ENCODE measurements at places on chromosomes 13 and 19.
A peak's percentile ranks its signal among the peaks of the same experiment; 100 is the strongest.

DNA sequence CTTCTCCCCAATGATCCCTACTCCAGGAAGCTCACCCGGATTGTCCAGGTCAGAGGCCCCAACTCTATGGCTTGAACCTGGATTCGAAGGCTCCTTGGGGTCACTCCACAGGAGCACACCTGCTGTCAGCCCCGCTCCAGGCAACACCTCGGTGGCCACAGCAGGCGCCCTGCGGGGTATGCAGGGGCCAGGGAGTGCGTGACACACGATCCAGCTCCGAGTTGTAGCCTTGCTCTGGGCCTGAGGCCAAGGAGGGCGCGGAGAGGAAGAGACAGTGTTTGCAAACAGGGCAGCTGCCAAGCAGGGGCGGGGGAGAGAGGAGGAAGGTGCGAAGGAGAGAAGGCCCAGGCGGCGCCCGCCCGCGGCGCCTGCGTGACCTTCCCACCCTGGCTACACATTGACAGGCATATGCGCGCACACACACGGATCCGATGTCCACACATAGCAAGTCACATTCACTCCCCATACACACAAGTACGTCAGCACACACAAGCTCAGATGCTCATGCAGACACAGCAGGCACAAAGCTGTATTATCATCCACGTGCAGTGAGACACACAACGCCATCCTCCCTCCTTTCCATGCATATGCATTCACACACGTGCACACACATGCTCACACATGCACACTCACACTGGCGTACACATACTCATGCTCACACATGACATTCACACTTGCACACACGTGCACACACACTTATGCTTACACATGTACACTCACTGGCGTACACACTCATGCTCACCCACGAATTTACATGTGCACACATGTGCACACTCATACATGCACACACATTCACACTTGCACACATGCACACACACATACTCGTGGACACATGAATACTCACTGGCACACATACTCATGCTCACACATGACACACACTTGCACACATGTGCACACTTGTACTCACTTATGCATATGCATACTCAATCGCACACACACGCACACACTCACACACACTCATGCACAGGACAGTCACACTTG lies 10.4 kb downstream of the SBK2 start:
- no peak for DNase-seq

- no peak for DNase-seq
Observed at GRCh38 chr13:36979361-36980050, 19.6 kb downstream of the ALG5 start.

DNA sequence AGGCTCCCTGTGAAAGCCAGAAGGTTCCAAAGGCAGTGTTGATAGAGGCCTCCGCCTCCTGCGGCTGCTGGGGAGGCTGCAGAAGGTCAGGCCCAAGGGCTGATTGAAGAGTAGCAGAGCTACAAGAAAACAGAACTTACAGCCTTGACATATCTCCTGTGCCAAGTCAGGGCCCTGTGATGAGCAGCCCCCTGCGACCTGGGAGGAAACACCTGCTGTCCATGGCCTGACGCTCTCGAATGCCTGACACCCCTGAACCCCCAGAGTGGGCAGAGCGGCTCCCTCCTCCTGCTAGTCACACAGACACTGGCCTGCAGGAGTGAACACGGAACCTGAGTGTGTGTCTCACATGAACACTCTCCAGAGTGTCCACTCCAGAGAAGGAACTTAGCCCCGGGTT lies 38.2 kb upstream of the TUBGCP3 start:
- DNase-seq: no peak

GRCh38 chr13:93786846-93787489 lies 560.4 kb downstream of the GPC6 start:
- no peak for DNase-seq

GRCh38 chr19:2423915-2424685 lies 3.3 kb downstream of the TIMM13 start:
- no peak for DNase-seq

DNA sequence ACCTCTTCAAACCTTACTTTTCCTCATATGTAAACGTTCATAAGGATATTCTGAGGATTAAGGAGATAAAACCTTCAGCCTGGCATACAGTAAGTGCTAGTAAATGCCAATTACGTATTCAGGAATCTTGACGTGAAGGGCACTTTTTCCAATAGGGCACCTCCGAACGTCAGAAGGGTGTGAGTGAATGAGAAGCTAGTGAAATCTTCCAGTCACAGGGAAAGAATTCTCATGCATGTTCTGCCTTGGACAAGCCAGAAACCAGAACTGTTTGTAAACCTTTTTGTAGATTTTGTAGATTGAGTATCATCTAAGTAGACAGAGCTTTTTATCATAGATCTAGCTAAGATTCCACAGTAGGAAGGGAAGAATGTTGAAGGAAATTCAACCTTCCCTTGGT lies 16.5 kb downstream of the DGKH start:
- DNase-seq: no peak

GRCh38 chr19:18596752-18597157 lies 8.2 kb downstream of the REX1BD start:
- DNase-seq: no peak

GRCh38 chr13:98942485-98942884 lies 35.4 kb downstream of the DOCK9 start:
- DNase-seq: no peak

- peak; percentile 25 for DNase-seq
Observed at GRCh38 chr19:22882797-22883196, 50.7 kb downstream of the ZNF723 start.

DNA sequence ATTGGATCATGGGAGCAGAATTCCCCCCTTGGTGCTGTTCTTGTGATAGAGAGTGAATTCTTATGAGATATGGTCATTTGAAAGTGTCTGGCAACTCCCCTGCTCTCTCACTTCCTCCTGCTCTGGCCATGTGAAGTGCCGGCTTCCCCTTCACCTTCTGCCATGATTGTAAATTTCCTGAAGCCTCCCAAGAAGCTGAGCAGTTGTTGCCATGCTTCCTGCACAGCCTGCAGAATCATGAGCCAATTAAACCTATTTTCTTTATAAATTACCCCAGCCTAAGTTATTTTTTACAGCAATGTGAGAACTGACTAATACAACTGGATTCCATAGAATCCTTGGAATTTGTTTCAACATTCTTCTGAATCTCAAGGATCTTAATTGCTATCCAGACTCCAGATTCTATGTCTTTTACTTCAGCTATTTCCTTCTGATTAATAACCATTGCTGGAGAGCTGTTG lies 328.1 kb downstream of the SLITRK5 start:
- DNase-seq: no peak

GRCh38 chr13:75825161-75825560 lies 189.0 kb downstream of the LMO7 start:
- no peak for DNase-seq

DNA sequence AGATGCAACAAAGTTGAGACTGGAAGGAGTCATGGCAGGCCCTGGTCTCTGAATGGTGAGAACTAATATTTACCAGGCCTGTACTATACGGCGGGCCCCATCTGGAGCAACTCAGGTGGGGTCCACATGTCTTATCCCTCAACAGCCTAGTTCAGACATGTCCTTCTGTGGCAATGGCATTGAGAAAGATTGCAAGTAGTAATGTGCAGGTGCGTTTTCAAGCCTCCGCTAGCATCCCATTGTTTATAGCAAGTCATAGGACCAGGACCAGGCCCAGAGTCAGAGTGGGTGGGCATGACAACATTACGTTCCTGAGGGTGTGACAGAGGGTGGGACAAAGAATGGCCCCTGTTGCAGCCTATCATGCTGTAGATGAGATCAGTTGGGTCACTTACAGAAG lies 541.1 kb downstream of the EFNB2 start:
- DNase-seq: no peak

DNA sequence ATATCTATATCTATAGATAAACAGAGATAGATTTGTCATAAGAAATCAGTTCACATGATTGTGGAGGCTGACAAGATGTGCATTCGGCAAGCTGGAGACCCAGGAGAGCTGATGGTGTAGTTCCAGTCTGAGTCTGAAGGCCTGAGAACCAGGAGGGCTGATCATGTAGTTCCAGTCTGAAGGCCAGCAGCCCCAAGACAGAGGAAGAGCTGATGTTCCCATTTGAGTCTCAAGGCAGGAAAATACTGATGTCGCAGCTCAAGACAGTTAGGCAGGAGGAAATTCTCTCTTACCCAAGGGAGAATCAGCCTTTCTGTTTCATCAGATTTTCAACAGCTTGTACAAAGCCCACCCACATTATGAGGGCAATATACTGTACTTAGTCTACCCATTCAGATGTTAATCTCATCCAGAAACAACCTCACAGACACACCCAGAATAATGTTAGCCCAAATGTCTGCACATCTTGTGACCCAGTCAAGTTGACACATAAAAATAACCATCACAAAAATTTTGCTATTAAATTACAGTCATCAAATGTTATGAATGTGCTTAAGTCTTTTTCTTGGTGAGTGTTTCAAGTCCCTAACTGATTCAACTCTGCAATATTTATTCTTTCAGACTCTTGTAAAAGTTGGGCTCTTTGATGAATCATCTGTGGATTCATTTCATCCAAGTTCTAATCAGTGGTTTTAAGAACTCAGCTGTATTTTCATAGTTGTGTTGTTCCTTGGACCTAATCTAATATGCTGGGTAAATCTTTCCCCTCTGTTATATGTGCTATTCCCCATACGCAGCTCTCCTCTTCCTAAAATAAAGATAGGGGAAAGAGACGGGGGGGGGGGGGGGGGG lies 22.7 kb upstream of the LRCH1 start:
- DNase-seq: no peak

DNA sequence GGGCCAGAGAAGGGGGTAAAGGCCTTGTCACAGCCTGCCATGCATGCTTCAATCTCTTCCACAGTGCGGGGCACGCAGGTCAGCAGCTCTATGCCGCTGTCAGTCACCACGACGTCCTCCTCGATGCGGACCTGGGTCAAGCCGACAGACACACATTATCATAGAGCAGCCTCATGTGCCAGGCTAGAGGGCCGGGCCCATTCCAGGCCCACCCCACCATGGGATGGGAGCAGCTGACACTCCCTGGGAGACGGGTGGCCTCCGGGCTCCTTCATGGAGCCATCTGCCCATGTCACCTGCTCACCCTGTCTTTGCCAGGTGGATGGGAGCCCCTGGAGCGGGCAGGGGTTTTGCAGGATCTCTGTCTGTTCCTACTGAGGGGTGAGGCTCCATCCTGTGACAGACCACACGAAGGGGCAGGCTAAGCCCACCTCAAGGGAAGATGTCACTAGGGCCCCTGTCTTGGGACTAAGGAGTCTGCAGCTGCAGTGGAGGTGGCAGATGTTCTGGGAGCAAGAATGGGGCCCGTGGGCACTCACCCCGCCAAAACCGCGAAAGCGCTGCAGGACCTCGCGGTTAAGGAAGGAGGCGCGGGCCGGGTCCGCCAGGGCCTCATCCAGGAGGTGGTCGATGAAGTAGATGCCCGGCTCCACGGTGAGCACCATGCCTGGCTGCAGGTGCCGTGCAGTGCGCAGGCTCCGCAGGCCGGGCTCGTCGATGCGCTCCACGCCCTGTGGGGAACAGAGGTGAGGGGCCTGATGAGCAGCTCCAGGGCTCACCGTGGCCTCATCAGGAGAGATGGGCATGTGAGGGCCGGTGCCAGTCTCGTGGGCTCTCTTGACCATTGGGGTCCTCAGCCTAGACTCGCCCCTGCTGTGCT lies 14.1 kb downstream of the CEBPG start:
- DNase-seq: no peak

- no peak for DNase-seq
Observed at GRCh38 chr13:108674346-108674745, 44.9 kb downstream of the MYO16 start.

DNA sequence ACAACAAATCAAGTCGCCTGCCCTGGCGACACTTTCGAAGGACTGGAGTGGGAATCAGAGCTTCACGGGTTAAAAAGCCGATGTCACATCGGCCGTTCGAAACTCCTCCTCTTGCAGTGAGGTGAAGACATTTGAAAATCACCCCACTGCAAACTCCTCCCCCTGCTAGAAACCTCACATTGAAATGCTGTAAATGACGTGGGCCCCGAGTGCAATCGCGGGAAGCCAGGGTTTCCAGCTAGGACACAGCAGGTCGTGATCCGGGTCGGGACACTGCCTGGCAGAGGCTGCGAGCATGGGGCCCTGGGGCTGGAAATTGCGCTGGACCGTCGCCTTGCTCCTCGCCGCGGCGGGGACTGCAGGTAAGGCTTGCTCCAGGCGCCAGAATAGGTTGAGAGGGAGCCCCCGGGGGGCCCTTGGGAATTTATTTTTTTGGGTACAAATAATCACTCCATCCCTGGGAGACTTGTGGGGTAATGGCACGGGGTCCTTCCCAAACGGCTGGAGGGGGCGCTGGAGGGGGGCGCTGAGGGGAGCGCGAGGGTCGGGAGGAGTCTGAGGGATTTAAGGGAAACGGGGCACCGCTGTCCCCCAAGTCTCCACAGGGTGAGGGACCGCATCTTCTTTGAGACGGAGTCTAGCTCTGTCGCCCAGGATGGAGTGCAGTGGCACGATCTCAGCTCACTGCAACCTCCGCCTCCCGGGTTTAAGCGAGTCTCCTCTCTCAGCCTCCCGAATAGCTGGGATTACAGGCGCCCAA lies at the start of gene LDLR:
TSS of gene LDLR (plus strand) at position 210 of the 760 bp plus-strand sequence. CDS start at position 296, 86 bp downstream.
- DNase-seq: peak; percentile 85

GRCh38 chr19:35293363-35293739 lies 1.4 kb downstream of the MAG start:
- no peak for DNase-seq

- no peak for DNase-seq
Observed at GRCh38 chr19:44644402-44645016, 799 bp downstream of the PVR start.

DNA sequence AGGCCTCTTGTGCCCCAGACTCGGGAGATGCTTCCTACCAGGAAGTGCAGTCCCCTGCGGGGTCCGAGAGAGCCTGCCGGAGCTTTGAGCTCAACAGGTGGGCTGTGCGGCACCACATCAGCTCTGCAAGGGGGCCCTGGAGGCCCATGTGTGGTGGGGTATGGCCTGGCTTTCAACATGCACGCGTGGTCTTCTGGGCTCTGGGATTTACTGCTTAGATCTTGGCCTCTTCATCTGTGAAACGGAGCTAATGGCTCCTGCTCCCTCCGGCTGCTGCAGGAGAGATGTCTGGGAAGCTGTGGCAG lies 18.0 kb downstream of the NDUFB7 start:
- DNase-seq: no peak

- DNase-seq: no peak
Observed at GRCh38 chr13:59408738-59409137, 755.0 kb downstream of the DIAPH3 start.

DNA sequence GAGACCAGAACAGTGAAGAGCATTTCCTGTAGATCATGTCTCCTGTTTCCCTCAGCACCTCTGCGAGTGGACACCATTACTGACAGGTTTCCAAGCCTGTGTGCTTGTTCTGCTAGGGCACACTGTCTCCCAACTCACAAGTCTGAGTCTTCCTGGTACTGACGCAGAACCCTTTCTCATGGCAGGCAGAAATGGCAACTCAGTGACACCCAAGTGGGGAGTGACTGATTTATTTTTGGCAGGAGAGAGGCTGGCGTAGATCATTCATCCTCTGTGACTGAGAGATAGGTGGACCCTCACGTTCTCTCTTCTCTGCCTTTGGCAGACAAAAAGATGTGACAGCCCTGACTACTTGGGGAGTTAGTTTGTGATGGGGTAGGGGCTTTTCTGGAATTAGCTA lies 183.4 kb downstream of the RFC3 start:
- DNase-seq: no peak
